ENCODE measurements at places on chromosomes 3 and 15.

DNA sequence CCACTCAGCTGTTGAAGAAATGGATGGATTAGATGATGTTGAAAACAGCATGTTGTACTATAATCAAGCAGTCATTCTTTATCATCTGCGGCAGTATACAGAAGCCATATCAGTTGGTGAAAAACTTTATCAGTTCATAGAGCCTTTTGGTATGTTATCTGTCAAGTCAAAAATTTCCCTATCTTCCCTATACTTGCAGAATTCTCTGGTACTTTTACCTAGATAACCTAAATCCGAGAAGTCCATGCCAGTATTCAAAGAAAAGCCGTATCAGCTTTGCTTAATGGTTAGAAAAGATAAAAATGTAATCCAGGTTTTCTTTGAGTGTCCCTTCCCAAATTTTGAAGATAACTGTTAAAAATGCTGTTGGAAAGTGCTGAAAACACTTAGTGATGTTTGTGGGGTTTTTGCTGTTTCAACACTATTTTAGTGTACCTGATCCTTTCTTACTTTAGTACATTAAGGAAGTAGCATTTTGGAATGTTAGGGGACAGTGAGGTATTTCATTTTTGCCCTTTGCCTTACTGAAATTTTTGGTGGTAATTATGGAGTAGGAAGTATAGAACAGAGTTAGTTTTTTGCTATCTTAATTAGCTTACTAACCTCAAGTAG is 23.8 kb downstream of the CNOT10 start:
- no peak for DNase-seq

GRCh38 chr3:52144796-52145735 is 9.2 kb downstream of the POC1A start:
- DNase-seq = no peak

DNA sequence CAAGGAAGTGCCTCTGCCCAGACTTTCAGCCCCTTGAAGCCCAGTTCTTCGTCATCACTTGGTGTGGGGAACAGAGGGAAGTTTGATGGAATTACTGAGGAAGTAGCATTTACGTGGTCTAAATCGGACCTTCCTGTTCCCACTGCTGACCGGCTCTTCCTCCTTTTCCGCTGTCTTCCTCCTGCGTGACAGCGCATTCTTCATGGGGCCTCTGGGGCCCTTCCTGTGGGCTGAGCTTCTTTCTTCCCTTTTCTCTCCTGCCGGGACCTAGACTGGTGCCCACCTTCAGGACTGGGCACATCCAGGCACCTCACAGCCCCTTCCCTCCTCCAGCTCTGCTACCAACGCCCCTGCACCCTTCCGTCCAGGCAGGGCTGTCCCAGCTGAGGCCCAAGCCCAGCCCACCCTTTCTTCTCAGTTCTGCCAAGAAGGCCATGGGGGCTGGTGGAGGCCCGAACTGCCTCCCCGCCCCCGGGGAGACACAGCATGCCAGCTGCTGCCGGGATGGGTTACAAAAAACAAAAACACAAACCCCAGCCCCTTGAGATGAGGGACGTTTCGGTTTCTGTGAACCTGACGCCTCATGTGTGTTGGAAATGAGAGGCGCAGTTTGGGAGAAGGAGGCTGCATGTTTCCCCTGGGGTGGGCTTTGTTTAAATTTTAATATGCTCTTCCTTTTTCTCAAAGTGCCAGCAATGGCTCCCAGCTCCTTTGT is 19.1 kb downstream of the ZNF710 start:
- no peak for DNase-seq

GRCh38 chr3:70631716-70632307 is 319.4 kb upstream of the MDFIC2 start:
- DNase-seq = no peak

DNA sequence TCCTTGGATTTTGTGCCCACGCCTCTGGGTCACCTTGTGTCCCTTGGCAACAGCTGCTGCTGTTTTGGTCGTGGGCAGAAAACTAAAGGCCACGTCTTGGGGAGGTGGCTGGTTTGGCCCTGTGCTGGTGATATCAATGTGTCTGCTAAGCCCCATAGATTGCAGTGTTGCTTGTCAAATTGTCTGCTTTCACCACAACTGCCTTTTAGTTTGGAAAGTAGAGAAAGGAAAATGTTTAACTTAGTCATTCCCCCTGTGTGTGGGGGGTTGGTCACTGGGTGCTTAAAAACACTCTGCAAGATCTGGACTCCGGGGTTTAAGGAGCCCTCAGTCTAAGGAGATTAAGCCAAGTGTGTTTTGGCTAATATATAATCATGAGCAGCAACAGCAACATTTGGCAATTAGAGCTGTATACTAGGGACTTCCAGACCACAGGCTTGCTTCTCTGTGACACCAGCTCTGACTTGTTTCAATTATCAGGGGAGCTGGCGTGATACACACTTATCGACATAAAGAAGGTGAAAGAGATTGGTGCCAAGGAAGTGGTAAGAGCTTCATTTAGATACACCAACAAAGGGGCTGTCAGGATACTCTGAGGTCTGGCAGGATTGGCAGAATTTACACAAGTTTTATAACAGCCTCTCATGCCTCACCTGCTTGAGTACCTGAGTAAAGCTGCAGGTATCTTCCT is 3.5 kb downstream of the SMAD3 start:
- no peak for DNase-seq

Data from stimulated activated CD4-positive, alpha-beta T cell treated with anti-CD3 and anti-CD28 coated beads, Interleukin-12 subunit alpha, Interleukin-12 subunit beta, amount 100 ng/mL, for 4 hours (primary cell).